ENCODE measurements at places on chromosomes 7 and 10. TPM values are rescaled to one million over a fixed set of nuclear protein-coding genes. Genes with fewer than 3 reads are reported as not detected.
A peak's percentile ranks its signal among the peaks of the same experiment; 100 is the strongest.

The MET gene
- 9.4 TPM for total RNA-seq

- no peak for DNase-seq
- H3K4me1 ChIP-seq, result peaks cover 6% of the 10 kb centered on the region
- H3K4me3 ChIP-seq, result no peak overlapping the region
- no peak overlapping the region for H3K27ac ChIP-seq
- H3K36me3 ChIP-seq, result no peaks in the 10 kb centered on the region
- no peaks in the 10 kb centered on the region for H3K27me3 ChIP-seq
Observed at GRCh38 chr10:129683519-129683918, 216.5 kb downstream of the MGMT start.

The KCNIP2 gene
- total RNA-seq, result 5.2 TPM

The SEPTIN7 gene
- 158 TPM for total RNA-seq

DNA sequence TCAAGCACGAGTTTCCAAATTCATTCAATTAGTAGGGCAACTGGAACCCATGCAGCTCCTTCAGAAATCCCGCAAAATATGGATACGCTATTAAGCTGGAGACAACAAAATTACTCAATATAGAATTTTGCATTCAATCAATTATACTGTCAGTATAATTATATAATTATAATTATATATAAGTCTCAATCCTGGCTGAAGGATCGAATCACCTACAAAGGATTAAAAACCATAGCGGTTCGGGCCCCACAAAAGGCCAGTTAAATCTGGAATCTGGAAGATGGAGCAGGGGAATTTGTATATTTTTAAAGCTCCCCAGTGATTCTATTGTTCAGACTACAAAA, 55.7 kb downstream of the FHIP2A start:
- no peaks in the 10 kb centered on the region for H3K36me3 ChIP-seq
- no peak for DNase-seq
- H3K4me1 ChIP-seq, result peaks cover 48% of the 10 kb centered on the region
- H3K27me3 ChIP-seq, result no peaks in the 10 kb centered on the region
- H3K27ac ChIP-seq, result no peak overlapping the region

- peaks cover 31% of the 10 kb centered on the region for H3K36me3 ChIP-seq
- no peak for DNase-seq
- peaks cover 5% of the 10 kb centered on the region for H3K4me1 ChIP-seq
Observed at GRCh38 chr7:133275446-133276095, 22.7 kb downstream of the EXOC4 start.

DNA sequence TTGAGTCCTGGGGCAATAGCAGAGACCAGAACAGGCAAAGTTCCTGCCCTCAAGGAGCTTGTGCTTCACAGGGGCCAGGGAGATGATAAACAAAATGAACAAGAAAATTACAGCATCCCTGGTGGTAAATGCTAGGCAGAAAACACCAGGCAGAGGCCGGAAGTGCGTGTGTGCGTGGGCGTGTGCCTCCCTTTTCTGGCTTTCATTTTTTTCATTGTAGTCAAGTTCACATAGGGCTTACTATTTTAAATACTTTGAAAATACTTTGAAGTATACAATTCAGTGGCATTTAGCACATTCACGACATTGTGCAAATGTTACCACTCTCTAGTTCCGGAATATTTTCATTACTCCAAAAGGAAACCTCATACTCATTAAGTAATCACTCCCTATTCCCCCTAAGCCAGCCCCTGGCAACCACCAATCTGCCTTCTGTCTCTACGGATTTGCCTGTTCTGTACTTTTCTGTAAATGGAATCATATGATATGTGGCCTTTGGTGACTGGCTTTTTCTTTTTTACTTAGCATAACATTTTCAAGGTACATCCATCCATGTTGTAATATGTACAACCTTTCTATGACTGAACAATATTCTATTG, 88.1 kb upstream of the PDCD4 start:
- DNase-seq, result no peak
- H3K4me1 ChIP-seq, result peaks cover 8% of the 10 kb centered on the region
- H3K4me3 ChIP-seq, result no peak overlapping the region
- H3K36me3 ChIP-seq, result no peaks in the 10 kb centered on the region
- H3K27ac ChIP-seq, result no peak overlapping the region

GRCh38 chr7:129371487-129371886, 62.7 kb upstream of the STRIP2 start:
- H3K4me1 ChIP-seq, result peaks cover 66% of the 10 kb centered on the region
- no peak for DNase-seq
- H3K36me3 ChIP-seq, result no peaks in the 10 kb centered on the region
- no peaks in the 10 kb centered on the region for H3K27me3 ChIP-seq

DNA sequence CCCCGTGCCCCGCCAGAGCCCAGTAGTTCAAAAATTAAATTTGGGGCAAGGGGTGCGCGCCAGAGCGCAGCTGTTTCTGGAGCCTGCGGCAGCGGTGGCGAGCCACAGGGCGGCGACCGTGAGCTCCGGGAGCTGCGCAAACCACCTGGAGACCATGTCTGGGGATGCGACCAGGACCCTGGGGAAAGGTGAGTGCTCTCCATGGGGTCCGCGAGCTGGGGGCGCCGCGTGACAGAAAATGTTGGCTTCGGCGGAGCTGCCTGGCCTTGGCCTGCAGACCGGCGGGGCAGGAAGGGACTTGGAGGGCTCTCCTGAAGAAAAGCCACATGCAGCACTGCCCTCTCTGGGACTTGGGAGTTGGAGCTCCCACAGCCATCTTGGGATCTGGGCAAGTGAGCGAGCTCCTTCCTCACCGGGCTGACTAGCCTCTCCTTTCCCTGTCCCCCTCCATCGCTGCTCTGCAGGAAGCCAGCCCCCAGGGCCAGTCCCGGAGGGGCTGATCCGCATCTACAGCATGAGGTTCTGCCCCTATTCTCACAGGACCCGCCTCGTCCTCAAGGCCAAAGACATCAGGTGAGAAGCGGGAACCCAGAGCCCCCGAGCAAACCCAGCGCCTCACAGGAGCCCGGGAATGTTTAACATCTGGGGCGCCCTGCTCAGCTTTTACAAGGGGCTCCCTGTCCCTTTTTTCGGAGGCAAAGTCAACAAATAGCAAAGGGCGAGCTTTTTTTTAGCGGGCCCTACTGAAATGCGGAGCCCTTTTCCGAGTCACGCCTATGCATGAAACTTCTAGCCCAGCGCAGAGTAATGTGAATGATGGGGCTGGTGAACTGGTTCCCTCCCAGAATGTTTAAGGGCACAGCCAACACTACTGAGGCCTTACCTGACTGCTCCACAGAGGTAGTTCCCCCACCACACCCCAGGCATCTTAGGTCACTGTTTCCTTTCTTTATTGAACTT, 6.1 kb downstream of the GSTO2 start:
- no peak overlapping the region for H3K27ac ChIP-seq
- peak overlapping the region; percentile 70 for H3K4me3 ChIP-seq
- H3K36me3 ChIP-seq, result peaks cover 3% of the 10 kb centered on the region
- peaks cover 12% of the 10 kb centered on the region for H3K27me3 ChIP-seq
- DNase-seq, result peak; percentile 79

- H3K27me3 ChIP-seq, result no peaks in the 10 kb centered on the region
- H3K36me3 ChIP-seq, result peaks cover 2% of the 10 kb centered on the region
- peaks cover 18% of the 10 kb centered on the region for H3K4me1 ChIP-seq
- DNase-seq, result peak; percentile 65
Observed at GRCh38 chr7:100119970-100120732, 717 bp downstream of the CNPY4 start.

- no peak for DNase-seq
- H3K27ac ChIP-seq, result peak overlapping the region; percentile 72
Observed at GRCh38 chr7:105980645-105981396, 17.8 kb downstream of the CDHR3 start.

GRCh38 chr7:33841705-33842129, 63.6 kb upstream of the BMPER start:
- peaks cover 3% of the 10 kb centered on the region for H3K36me3 ChIP-seq
- no peaks in the 10 kb centered on the region for H3K27me3 ChIP-seq
- no peak overlapping the region for H3K4me3 ChIP-seq
- no peaks in the 10 kb centered on the region for H3K4me1 ChIP-seq

DNA sequence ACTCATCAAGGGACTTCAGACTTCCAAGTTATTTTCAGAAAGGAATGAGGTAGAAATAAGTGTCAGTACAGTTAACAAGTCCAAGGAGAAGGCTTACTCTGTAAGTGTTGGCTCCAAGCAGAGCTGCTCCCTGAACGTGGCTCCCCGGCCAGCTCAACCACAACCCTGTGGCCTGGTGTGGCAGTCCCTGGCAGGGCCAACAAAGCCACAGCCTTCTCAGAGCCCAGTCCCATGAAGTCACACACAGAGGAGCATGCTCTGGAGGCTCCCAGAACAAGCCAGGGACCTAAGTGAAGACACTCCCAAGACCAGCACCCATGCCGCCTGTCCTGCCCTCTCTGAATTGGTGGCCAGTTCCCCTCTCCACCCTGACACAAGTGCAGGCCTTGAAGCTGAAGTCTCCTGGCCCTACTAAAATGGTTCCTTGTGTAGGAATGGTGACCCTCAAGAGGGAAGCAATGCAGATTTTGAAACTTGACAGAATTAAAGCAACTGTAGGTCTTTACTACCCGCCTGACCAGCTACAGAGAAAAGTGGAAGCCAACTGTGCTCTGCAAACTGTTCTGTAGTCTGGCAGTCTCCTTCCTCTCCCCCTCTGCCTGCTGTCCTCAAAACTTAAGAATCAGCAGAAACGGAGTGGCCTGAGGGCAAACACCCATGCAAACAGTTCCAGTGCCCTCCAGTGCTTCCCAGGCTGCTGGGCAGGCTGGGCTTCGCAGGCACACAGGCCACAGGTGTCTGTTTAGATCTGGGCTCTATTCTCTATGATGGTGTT, 51.1 kb downstream of the NOD1 start:
- no peak for DNase-seq
- no peaks in the 10 kb centered on the region for H3K27me3 ChIP-seq
- H3K27ac ChIP-seq, result no peak overlapping the region
- H3K4me3 ChIP-seq, result no peak overlapping the region

DNA sequence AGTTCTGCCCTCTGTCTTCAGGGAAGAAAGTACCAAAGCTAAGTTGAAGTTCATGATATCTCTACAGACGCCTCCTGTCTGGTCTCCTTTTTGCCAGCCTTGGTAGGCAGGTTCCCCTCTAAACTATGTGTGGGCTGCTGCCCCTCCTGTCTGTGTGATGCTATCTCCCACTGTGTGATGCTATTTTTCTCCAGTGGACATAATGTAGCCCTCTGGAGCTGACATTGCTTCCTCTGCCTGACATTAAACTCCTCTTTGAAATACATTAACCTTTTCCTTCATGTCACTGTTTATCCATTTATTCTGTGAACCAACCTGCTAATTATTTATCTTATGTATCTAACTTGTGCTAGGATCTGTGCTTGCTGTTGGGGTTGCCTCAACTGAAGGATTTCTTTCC, at the start of gene PRSS58:
Gene PRSS58 (minus strand): TSS at position 101 of the 400 bp plus-strand sequence. CDS start 351 bp downstream, outside the sequence.
- H3K4me3 ChIP-seq, result no peak within 1 kb of the TSS
- H3K36me3 ChIP-seq, result peaks cover 9% of the 10 kb centered on the region
- H3K27ac ChIP-seq, result no peak within 1 kb of the TSS

The CRHR2 gene
- total RNA-seq, result 0.09 TPM

- H3K4me1 ChIP-seq, result no peaks in the 10 kb centered on the region
- peak; percentile 24 for DNase-seq
- H3K27ac ChIP-seq, result no peak overlapping the region
- no peaks in the 10 kb centered on the region for H3K36me3 ChIP-seq
- no peak overlapping the region for H3K4me3 ChIP-seq
Observed at GRCh38 chr7:4650433-4651047, 31.6 kb upstream of the FOXK1 start.

DNA sequence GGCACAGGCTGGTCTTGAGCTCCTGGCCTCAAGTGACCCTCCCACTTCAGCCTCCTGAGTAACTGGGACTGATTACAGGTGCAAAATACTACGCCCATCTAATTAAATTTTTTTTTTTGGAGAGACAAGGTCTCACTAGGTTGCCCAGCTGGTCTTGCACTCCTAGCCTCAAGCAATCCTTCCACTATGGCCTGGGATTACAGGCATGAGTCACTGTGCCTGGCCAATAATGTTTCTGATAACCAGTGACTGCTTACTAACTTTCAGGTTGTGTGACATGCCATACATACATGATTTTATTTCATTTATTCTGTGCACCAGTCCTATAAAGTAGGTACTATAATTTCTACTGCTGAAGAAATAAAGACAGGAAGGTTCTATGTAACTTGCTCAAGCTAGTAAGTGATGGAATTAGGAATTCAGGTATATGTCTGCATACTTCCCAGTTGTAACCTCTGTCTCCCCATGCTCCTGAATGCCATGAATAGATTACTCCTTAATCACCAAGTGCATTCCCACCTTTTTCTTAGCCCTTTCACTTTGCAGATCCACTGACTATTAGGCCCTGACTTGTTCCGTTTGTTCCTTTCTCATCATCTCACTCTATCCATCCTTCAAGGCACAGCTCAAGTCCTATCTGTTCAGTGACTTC, 28.1 kb downstream of the MCU start:
- peaks cover 9% of the 10 kb centered on the region for H3K36me3 ChIP-seq
- no peak for DNase-seq
- H3K27ac ChIP-seq, result peak overlapping the region; percentile 67
- H3K4me1 ChIP-seq, result peaks cover 17% of the 10 kb centered on the region

The GALNT17 gene
- total RNA-seq, result 61.1 TPM

The CYP2W1 gene
- not detected for total RNA-seq

DNA sequence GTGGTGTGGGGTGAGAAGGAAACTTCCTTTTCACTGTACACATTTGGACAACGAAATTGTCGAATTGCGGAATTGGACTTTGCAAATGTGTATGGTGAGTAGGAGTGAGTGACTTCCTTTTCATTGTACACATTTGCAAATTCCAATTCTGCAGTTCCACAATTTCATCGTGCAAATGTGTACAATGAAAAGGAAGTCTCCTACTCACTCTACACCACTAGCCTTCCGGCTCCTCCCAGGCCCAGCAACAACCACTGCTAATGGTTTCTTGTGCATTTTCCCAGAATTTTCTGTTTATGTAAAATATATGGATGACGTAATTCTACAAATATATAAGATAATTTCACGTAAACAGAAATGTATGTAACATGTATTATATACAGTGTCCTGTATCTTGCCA, 118.5 kb downstream of the ARL4A start:
- no peaks in the 10 kb centered on the region for H3K27me3 ChIP-seq
- peaks cover 47% of the 10 kb centered on the region for H3K4me1 ChIP-seq
- no peak overlapping the region for H3K27ac ChIP-seq
- H3K4me3 ChIP-seq, result no peak overlapping the region

- no peak for DNase-seq
- no peak overlapping the region for H3K27ac ChIP-seq
- H3K27me3 ChIP-seq, result peaks cover 20% of the 10 kb centered on the region
- H3K36me3 ChIP-seq, result peaks cover 16% of the 10 kb centered on the region
- peaks cover 8% of the 10 kb centered on the region for H3K4me1 ChIP-seq
- no peak overlapping the region for H3K4me3 ChIP-seq
Observed at GRCh38 chr10:104234934-104235333, 2.8 kb upstream of the CFAP43 start.

DNA sequence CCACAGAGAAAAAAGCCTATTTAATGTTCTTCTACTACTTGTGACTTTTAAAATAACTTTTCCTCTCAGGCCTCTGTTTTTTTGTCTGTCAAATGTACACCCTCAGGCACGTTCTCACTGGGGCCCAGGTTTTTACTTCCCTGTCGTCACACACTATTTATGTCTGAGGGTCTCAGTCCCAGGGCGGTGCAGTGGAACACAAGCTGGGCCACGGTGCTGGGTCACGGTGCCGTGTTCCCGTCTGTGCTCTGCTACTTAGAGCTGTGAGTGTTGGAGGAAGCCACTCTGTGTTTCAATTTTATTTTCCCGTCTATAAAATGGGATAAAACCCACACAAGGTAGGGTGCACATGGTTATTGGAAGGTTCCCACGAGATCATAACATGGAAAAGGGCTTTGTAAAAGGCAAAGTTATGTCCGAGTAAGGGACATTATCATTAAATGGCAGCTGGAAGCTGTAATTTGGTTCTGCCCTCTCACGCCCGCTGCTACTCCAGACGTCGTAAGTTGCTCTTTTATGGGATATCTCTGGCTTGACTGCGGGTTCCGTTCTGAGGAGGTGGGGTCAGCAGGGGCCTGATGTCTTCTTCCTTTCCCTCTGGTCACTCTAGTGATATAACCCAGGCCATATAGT, 25.2 kb downstream of the ZNF775 start:
- H3K27ac ChIP-seq, result peak overlapping the region; percentile 99
- no peaks in the 10 kb centered on the region for H3K36me3 ChIP-seq
- H3K4me1 ChIP-seq, result peaks cover 72% of the 10 kb centered on the region
- DNase-seq, result peak; percentile 14

The PNLIPRP1 gene
- total RNA-seq, result 0.68 TPM

All from WTC11 (cell line).